ENCODE measurements at places on chromosomes 3 and 15.

DNA sequence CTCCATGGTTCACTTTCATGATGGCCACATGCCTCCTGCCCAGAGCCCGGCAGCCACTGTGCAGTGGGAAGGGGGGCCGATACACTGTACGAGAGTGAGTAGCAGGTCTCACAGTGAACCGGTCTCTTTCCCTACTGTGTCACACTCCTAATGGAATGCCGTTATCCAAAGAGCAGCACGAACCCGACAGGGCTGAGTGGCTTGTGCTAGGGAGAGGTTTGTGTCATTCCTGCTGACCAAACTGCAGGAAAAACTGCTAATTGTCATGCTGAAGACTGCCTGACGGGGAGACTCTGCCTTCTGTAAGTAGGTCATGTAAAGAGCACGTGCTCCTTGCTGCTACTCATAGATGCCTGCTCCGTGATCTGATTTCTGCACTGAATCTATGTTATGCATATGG lies 105.1 kb downstream of the ARPP21 start:
- DNase-seq = no peak

- DNase-seq = no peak
These were observed 24.0 kb downstream of the CFAP100 start for GRCh38 chr3:126418661-126419131.

GRCh38 chr3:40073310-40074007 lies 236.0 kb upstream of the EIF1B start:
- DNase-seq = no peak

DNA sequence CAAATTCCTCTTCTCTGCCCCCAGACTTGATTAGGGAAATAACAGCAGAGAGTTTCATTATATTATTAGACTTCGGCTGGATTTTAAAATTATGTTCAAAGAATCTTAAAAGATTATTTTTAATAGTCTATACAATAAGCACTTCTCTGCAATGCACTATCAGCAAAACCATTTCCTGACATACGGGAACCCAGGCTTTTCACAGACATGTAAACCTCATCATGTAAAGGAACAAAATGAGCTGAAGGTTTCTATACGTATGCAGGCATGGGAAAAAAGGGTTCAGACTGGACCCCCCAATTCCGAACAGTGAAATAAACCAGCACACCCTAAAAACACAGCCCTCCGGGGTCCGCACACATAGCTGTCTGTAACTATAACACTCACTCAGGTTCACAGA lies 77.5 kb upstream of the LMOD3 start:
- DNase-seq = no peak

GRCh38 chr3:55639896-55640765 lies 153.0 kb upstream of the WNT5A start:
- DNase-seq = no peak

Data from GOT3 (cell line).